ENCODE measurements at places on chromosomes 6 and 20. TPM values are rescaled to one million over a fixed set of nuclear protein-coding genes. Genes with fewer than 3 reads are reported as not detected.
A peak's percentile ranks its signal among the peaks of the same experiment; 100 is the strongest.

- no peak for DNase-seq
Observed at GRCh38 chr6:21116736-21117135, 476.8 kb upstream of the SOX4 start.

- no peak for DNase-seq
Observed at GRCh38 chr20:24027229-24027628, 38.6 kb upstream of the GGTLC1 start.

The TRIM15 gene
- not detected for total RNA-seq

The CLIC5 gene
- not detected for total RNA-seq

The SAMD3 gene
- not detected for total RNA-seq

DNA sequence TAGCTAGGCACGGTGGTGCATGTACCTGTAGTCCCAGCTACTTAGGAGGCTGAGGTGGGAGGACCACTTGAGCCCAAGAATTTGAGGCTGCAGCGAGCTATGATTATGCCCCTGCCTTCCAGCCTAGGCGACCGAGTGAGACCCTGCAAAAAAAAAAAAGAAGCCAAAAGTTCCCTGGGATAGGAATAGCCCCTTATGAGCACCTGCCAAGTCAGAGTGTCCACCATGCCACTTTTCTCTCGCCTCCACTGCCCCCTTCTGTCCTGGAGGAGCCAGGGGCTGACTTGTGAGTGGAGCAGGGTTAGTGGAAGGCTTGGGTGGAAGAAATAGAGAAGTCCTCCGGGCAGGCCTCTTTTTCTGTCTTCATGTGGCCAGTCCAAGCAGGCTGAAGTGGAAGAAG, 12.1 kb upstream of the DDX27 start:
- peak; percentile 67 for DNase-seq

The MLN gene
- total RNA-seq = not detected

GRCh38 chr6:152236370-152237097, 400.6 kb downstream of the SYNE1 start:
- no peak for DNase-seq

The SLC17A1 gene
- not detected for total RNA-seq

DNA sequence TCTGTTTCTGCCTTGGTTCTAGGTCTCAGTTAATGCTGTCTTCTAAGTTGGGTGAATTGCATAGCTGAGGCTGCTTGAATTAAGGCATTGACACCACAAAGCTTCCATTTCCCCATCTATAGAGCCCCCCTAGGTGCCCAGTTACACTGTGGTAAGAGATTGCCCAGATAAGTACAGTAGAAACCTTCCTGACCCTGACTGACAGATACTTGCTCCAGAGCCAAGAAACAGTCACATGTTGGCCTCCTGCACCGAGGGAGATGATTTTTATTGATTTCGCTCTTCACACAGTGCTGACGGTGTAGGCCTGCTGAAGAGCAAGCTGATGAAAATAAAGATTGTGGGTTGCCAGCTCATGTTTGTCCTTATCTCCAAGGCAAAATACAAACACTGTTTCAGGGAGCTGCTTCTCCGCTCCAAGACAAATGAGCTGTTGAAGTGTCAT, 67.9 kb downstream of the TRMT11 start:
- no peak for DNase-seq

- DNase-seq = no peak
Observed at GRCh38 chr6:96153775-96154174, 138.0 kb downstream of the FUT9 start.

DNA sequence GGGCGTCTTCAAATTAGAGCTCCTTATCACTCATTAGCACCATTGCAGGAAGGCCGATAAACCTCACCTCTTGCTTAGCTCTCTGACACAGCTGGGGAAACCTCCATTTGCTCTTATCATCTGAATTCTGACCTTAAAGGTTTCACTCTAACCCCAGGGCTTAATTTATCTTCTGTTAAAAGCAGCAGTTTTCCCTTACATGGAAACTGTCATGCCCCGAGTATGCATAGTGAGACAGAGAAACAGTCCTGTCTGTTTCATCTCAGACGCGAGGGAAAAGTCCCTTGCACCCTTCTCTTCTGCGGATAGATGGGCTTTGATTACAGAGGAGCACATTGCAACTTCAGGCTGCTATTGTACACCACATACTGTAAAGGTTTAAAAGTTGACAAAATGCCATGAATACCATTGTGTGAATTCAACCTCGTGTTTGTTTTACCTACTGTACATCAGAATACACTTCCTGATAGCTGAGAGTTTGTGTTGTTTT, 191.5 kb upstream of the BMP2 start:
- no peak for DNase-seq

The ERVFRD-1 gene
- not detected for total RNA-seq

GRCh38 chr20:56816349-56816748, 187.2 kb downstream of the TFAP2C start:
- no peak for DNase-seq

- DNase-seq = no peak
Observed at GRCh38 chr6:133254552-133255228, 13.5 kb downstream of the EYA4 start.

The NECAB3 gene
- 89.2 TPM for total RNA-seq

The PSORS1C1 gene
- not detected for total RNA-seq

GRCh38 chr20:62685781-62686555, 22.7 kb upstream of the NTSR1 start:
- no peak for DNase-seq

The SIM1 gene
- not detected for total RNA-seq
